ENCODE measurements at places on chromosomes 4 and X.

DNA sequence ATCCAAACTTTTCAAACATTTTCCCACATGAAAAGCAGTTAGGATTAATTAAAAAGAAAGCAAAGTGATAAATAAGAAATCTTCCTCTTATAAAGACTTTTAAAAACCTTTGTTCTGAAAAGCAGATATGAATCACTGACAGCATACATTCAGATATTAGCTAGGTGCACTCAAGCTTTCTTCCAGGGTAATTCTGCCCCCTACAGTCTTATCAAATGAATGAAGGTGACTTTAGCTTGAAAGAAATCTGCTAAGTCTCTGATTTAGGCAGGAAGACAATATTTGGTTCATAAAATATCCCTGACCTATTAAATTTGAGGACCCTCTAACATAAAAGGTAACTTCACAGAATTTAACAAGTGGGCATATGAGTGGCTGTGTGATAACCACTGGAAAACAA lies 209.1 kb upstream of the FAM47A start:
- DNase-seq = no peak
- no peaks in the 10 kb centered on the region for H3K36me3 ChIP-seq
- H3K4me3 ChIP-seq = no peak overlapping the region
- H3K27ac ChIP-seq = no peak overlapping the region
- H3K4me1 ChIP-seq = no peaks in the 10 kb centered on the region
- H3K27me3 ChIP-seq = no peaks in the 10 kb centered on the region

- H3K27ac ChIP-seq = no peak overlapping the region
- H3K4me1 ChIP-seq = no peaks in the 10 kb centered on the region
- H3K27me3 ChIP-seq = no peaks in the 10 kb centered on the region
- DNase-seq = no peak
- no peak overlapping the region for H3K4me3 ChIP-seq
Observed at GRCh38 chr4:122379239-122379638, 428 bp downstream of the ADAD1 start.

- H3K27me3 ChIP-seq = no peaks in the 10 kb centered on the region
- DNase-seq = no peak
- H3K4me1 ChIP-seq = no peaks in the 10 kb centered on the region
- H3K36me3 ChIP-seq = no peaks in the 10 kb centered on the region
- H3K4me3 ChIP-seq = no peak overlapping the region
- no peak overlapping the region for H3K27ac ChIP-seq
Observed at GRCh38 chr4:175035905-175036304, 117.7 kb downstream of the ADAM29 start.

- no peak overlapping the region for H3K4me3 ChIP-seq
- DNase-seq = no peak
- H3K4me1 ChIP-seq = no peaks in the 10 kb centered on the region
- no peaks in the 10 kb centered on the region for H3K27me3 ChIP-seq
- H3K27ac ChIP-seq = no peak overlapping the region
Observed at GRCh38 chr4:45580334-45580733, 543.5 kb downstream of the GABRG1 start.
